ENCODE measurements at places on chromosomes 1 and 21.

DNA sequence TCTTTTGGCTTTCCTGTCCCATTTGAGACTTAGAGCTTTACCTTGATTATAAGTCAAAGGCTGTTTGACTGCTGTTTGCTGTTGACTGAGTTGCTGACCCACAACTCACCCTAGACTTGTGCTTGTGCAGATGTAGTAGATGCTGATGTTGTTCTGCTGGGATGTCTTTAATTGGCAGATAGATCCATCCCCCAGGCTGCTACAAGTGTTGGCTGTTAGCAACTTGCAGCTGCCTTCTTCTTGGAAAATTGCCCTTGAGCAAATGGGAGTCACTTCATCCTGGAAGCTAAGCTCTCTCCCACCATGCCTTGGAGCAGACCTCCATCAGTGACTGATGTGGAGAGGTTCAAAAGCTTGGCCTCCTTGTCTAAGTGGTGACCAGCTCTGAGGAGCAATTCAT lies 139.3 kb upstream of the KIAA0040 start:
- DNase-seq = no peak

DNA sequence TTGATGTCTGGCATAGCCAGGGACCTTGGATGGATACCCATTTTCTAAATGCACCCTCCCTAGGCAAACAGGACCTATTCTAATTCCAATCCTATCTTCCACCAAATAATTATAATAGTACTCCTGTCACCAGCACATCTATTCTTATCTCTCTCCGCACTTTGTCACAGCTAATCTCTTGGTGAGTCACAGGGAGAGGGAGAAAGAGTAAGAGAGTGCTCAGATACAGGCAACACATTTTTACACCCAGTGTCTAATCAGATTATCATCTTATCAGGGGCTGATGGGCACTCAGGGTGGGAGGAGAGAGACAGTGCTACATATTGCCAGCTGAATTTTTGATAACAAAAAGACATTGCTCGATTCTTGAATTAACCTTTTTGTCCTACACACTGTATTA lies 275.0 kb upstream of the BEND5 start:
- no peak for DNase-seq

- DNase-seq = peak; percentile 82
Observed at GRCh38 chr1:26408604-26409003, 2.0 kb upstream of the LIN28A start.

DNA sequence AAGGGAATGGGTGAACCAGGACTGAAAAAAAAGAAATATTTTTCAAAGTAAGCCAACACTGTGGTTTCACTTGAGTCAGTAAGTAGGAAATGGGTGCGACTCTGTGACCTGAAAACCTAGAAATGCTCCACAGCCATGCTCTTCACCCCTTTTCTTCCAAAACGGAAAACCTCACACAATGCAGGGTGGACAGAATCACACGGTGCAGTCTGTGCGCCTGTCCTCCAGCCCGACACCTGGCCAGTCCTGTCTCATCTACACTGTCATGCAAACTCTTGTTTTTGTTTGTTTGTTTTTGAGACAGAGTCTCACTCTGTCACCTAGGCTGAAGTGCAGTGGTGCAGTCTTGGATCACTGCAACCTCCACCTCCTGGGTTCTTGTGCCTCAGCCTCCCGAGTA lies 53.3 kb downstream of the B3GALT5 start:
- DNase-seq = no peak

GRCh38 chr1:53092659-53093450 lies 30.8 kb downstream of the PODN start:
- no peak for DNase-seq

DNA sequence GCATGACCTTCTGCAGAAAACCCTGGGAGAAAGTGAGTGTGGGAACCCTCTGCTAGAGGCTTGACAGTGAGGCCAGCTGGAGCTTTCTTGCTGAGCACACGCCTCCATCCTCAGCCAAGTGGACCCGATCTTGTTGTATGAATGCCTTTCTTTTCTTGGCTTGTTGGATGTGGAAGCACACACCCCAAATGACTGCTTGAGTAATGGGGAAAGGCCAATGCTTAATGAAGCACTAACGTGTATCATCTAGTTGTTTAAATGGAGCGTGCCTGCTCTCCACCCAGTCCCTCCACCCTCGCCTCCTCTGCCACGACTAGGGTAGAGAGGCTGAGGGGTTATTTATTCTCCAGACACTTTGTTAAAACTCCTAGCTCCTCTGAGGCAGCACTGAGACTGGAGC lies 54.3 kb upstream of the IKBKE start:
- no peak for DNase-seq

DNA sequence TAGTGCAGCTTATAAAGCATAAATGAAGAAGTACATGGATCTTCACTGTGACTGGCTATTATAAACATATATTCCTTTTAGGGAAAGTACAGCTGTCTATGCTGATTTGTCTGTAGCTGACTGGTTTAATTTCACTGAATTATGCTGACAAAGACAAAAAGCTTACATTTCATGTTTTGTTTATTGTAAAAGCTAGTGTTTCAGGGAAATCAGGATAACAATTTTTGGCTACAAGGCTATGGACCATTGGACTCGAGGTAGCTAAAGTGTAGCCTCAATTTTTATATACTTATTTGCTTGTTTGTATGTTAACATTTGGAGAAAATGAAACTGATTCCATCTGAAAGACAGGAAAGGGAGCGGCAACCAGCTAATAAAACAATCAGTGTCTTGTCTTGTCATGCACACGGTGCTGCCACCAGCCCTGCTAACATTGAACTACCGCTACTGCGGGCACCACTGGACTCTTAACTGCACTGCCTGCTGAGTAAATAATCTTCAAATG lies 480.2 kb downstream of the COL11A1 start:
- DNase-seq = no peak

DNA sequence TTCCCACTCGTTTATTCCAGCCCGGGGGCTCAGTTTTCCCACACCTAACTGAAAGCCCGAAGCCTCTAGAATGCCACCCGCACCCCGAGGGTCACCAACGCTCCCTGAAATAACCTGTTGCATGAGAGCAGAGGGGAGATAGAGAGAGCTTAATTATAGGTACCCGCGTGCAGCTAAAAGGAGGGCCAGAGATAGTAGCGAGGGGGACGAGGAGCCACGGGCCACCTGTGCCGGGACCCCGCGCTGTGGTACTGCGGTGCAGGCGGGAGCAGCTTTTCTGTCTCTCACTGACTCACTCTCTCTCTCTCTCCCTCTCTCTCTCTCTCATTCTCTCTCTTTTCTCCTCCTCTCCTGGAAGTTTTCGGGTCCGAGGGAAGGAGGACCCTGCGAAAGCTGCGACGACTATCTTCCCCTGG lies 716 bp downstream of the OLIG2 start:
- DNase-seq = no peak

- no peak for DNase-seq
Observed at GRCh38 chr1:165452336-165453130, 7.6 kb upstream of the RXRG start.

DNA sequence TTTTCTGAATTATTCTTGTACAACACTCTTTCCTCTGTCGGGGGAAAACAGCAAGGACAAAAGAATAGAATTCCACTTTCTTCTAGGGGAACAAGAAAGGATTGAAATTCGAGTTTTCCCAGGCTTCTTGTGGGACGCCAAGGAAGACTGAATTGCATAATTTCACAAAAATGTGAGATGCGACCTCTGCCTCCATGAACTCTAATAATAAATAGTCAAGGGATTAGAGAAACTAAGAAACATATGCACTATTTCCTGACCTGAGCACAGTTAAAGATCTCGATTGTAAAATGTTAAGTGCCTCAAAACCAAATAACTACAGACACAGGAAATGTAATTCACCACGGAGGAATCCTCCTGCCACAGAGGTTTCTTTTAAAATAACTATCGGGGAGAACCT lies 117.3 kb upstream of the MARK1 start:
- no peak for DNase-seq

GRCh38 chr1:59242370-59242769 lies 54.5 kb upstream of the FGGY start:
- no peak for DNase-seq

DNA sequence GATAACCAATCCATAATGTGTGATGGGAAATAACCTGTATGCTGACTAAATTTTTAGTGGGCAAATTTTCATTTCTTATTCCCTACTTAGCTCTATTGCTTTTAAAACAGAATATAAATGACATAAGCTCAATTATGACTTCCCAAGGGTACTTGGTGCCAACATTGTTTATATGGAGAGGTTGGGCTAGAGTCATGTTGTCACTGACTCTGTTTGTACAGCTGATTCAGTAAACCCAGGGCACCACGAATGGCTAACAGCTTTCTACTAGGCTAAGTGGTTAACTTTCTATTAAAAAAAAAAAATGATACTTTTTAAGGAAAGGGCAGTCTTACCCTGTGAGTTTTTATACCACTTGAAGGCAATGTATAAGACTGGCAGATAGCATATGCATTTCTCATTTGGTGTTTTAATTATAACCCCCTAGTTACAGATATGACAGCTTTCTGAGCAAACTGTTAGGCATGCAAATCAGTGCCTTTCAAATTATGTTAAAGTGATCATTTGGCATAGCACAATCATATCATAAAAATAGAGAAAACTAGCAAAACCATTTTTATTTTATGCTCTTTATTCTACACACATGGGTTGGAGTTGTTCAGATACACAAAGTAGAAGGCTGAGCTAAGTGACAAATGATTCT lies 147.1 kb downstream of the DNM3 start:
- no peak for DNase-seq

- DNase-seq = no peak
Observed at GRCh38 chr1:66556161-66556611, 22.2 kb downstream of the SGIP1 start.

DNA sequence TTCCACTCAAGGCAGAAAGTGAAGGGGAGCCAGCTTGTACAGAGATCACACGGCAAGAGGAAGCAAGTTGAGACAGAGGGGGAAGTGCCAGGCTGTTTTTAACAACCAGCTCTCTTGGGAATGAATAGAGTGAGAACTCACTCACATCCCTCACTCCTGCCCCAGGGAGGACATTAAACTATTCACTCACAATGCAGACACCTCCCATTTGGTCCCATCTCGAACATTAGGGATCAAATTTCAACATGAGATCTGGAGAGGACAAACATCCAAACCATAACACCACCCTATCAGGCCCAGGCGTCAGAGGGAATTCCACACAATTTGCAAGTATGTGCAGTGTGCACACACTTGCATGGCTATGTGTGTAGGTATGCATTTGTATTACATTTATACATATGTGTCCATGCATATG lies 62.7 kb downstream of the DMAP1 start:
- DNase-seq = no peak

DNA sequence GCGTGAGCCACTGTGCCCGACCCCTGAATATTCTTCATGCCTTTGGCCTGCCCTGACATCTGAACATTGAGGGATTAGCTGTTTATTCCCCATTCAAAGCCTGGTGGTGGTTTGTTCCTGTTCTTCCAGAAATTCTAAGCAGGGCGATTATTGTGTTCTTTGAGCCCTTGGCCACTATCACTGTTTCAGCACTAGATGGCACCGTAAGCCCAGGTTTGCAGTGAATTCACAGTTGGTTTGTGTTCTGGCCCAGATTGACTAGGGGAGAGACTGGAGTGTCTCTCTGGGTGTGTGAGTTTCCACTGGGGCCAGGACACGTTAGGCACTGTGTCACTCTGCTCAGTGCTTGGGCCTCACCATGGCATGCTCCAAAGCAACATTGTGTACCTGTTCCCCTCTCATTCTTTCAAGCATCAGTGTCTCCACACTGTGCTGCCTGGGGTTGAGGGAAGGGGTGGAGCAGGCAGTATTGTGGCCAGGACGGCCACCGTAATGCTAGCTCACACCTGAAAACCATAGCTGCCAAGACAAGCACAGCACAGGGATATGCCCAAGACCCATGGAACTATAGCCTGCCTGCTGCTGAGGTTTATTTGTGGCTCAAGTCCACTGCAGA lies 52.7 kb downstream of the PKN2 start:
- DNase-seq = peak; percentile 20

DNA sequence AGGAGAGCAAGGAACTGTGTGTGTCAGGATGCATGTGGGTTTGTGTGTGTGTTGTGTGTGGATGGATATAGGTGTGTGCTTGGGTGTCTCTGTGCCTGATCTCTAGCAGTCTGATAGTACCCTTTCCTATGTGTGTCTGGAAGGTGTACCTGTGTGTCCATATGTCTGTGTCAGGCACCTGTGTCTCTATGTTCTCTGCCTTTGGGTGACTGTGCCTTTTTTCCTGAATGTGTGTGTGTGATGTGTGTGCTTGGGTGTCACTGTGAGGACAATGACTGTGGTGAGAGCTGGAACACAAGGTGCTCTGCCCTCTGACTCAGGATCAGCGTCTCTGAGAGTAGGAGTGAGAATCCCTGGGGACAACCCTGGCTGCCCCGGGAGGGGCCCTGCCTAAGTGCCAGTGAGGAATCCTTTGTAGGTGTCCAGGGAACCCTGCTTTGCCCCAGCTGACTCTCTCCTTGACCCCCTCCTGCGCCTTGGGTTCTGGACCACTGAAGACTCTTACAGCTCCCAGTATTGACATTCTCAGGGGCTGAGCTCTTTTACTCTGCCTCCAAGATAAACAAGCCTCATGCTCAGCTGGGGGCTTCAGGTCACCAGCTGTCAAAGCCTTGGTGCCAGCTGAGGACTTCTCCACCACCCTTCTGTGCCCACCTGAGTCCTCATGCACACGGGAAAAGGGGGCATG lies 735 bp upstream of the EFNA3 start:
- DNase-seq = no peak

GRCh38 chr1:98897479-98897878 lies 107.2 kb downstream of the PLPPR5 start:
- DNase-seq = no peak

DNA sequence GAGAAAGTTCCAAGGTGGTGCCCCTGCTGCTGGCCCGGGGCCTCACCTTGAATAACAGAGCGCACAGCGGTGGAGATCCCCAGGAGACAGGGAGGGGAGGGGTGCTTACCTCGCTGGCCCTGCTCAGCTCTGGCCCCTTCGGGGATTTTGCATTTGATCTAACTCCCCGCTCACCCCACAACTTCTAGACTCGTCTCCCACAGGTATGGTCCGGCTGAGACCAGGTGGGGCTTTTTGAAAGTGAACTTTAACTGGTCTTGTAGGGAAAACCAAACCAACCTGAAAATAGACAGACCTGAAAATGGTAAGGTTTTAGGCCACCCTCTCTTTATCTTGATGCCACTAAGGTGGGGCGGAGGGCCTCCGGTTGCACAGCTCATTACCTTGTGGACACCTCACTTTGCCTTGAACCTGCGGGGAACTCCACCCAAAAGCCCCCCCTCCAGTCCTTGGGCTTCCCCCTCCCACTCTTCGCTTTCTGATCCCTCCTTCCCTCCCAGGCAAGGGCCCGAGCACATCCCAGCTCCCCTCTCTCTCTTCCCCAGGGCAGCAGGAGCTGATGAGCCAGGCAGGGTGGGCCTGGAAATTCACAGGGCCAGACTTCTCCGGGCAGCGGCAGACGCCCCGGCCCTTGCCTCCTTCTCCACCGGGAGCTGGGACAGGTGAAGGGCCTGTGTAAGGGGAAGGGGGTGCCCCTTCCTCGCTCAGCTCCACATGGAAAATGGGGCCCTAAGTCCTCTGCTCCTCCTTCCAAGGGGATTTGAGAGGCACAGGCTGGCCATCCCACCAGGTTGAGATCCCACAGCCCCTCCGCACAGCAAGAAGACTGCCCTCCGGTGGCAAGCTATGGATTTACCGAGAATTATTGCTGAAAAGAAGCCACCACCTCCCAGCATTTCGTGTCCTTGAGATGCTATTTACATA lies 16.1 kb downstream of the TNFRSF8 start:
- peak; percentile 47 for DNase-seq

Data from CD4-positive, alpha-beta T cell treated with Interleukin-2 at 100 ng/mL for 4 hours (primary cell).